ENCODE measurements at places on chromosomes 5 and 9.

- peak; percentile 80 for DNase-seq
Observed at GRCh38 chr5:73215891-73216610, 43.1 kb downstream of the TMEM174 start.

DNA sequence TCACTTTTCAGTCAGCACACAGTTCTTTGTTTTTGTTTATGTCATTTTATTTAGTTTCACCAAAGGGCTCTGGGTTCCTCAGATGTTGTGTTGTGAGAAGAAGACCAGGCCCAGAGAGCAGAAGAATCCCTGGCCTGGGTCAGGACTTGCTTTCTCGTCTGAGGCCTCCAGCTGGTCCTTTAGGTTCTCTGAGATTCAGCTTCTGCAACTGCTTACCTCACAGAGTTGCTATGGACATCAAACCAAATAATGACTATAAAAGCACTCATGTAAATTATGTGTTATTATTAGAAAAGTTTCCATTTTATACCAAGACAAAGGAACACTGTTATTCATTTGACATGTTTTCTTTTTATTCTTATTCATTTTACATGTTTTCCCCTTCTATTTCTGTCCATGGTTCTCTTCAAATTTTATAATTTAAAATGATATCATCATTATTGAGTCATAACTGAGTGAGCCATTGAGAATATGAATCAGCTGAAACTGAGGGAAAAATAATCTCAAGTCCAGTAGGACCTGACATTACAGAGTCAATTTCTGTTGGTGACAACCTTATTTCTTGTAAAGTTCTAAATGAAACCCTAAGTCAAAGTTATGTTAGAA, 44.0 kb upstream of the GLRX start:
- DNase-seq = no peak

DNA sequence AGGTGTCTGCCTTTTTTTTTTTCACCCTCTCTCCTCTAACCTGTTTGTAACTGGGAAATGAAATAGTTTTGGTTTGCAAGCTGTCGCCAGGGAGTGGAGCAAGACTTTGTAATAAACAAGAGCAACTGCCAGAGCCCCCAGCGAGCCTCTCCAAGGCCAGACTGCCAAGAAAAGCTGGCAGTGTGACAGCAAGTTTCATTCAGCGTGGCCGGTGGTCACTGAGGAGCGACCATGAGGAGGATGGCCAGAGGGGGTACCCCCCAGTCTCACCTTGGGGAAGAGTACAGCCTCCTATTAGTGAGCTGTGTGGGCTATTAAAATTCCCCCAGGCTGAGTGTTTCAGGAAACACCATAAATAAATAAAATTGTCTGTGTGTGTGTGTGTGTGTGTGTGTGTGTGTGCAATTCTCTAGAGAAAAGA, 49.9 kb downstream of the ZFAND5 start:
- DNase-seq = peak; percentile 64

DNA sequence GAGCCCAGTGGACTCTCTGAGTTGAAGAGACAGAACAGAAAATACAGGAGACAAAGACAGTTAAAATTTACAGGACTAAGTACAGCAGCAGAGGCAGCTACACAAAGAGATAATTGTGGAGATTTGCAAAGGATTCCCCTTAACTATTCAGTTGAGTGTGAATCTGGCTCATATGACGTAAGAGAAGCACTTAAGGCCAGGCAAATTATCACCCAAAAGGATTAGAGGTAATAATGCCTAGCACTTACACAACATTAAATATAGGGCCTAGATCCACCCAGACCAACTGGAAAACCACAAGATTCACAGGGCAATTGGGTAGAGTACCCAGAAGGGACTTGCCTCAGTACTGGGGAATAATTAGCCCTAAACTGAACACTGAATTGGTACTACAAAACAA, 41.3 kb downstream of the ADAMTS6 start:
- DNase-seq = no peak

DNA sequence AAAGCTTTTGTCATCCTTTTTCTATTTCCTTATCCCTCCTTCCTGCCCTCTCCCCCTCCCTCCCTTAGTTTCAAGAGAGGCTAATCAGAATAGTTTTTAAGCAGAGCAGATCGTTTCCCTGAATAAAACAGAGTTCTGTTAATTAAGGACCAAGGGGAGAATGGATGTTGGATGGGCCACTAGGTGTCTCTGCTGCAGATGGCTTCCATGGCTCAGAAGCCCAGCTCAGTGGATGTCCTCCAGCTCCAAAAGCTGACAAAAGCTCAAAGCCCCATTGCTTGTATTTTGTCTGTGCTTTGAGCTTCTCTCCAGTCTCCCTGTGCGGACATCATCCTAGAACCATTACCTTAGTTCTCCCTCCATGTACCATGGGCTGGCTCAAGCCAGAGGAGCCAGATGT, 21.0 kb upstream of the NPR3 start:
- DNase-seq = no peak

DNA sequence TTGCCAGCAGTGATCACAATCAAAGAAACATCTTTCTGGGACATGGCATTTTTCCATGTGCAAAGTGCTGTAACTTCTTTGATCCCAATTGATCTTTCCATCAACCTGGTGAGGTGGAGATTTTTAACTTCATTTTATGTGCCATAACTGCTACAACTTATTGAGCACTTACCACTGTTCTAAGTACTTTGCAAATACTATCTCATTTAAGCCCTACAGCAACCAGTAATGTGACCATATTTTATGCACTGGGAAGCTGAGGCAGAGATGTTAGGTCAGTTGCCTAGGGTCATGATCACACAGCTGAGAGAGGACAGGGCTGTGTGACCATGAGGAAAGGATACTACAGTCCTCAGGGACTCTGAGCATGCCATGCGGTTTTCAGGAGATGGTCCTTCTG, 17.9 kb upstream of the STRBP start:
- DNase-seq = no peak

DNA sequence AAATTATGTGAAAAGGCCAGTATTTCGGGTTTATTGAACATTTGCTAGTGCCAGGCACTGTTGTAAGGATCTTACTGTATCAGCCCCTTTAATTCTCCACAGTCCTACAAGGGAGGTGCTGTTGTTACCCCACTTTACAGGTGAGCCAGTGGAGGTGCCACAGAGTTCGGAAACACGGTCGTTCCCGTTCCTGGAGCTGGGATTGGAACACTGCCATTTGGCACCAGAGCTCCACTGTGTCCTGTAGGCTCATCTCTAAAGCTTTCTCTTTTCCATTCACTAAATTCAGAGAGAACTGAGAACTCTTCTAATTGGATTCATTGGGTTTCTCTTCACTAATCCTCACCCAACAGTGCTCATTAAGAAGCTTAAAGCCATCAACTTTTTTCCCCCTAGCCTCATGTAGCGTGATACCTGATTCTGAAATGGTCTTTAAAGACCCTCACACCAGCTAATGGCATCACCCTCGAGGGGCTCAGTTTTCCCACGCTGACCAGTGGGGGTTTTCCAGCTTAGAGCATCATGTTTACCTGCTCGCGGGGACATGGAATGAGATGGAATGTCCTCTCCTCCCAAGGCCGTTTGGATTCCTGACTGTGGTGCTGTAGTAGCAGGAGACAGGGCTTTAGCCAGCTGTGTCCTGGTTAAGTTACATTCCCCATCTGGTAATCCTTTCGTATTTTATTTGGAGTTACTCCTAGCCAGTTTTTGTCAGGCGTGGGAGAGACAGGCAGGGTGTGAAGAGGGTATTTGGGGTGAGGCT, 5.8 kb downstream of the ERGIC1 start:
- DNase-seq = no peak

GRCh38 chr9:109972026-109972882, 192.3 kb downstream of the PALM2AKAP2 start:
- DNase-seq = peak; percentile 18
